ENCODE measurements at places on chromosomes 5 and 9.

DNA sequence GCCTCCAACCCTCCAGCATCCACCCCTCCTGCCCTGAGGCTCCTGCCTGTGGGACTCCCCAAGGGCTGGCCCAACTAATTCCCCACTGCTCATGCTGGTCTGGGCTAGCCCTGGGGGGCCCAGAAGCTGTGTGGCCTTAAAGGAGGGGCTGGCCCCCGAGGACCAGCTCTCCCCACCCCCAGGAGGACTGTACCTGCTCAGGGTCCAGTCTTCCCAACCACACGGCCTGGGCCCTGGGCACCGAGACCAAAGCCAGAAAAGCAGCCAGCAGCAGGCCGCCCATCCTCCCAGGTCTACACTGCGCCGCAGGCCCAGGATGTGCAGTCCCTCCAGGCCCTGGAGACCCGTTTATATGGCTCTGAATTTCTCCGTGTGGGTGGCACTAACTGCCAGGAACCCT, at the start of gene LCN6:
Gene LCN6 (minus strand): TSS at position 325 of the 400 bp plus-strand sequence. CDS start 42 bp downstream, at position 283.
- DNase-seq = no peak

DNA sequence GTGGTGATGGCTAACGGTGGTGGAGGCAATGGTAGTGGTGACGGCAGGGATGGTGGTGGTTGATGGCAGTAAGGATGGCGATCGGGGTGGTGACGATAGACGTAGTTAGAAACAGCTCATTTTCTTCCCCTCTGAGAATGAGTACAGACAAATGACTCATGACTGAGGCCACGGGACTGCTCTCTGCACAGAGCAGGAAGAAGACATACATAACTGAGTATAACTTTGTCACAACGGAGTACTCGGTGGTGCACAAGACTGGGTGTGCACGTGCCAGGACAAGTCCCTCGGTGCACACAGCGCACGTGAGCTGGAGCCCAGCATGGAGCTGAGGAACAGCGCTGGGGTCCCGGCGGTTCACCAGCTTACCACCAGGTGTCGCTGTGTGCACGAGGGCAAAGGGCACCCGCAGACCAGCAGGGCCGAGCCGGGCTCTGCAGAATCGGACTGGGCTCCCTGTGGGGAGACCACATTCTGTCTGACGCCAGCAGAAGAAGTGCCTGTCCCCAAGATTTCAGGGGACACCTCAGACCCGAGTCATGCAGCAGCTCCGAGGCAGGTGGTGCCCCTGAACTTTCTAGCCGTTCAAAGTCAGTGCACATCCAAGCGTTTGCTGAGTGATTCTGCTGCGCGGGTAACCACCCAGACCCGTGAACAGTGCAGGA, 188.6 kb downstream of the FSTL4 start:
- peak; percentile 39 for DNase-seq

- DNase-seq = no peak
These were observed 110.4 kb upstream of the SARDH start for GRCh38 chr9:133848471-133849109.

DNA sequence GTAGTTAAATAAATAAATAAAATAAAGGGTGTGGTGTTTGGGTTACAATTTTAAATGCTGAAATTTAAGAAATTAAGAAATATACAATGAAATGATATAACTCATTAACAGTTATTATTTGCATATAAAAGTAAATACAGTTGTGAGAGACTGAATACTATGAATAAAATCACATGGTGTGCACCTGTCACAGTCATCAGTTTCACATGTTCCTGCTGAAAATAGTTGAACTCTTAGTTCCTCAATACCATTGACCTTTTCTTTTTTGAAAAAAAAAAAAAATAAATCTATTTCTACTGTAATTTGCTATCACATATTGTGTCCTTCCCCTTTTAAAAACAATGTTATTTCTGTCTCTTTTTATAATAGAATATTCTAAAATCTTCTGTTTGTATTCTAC, 130.9 kb upstream of the CHD1 start:
- no peak for DNase-seq
